ENCODE measurements at places on chromosomes 5 and 9.

GRCh38 chr5:131945551-131946168 is at the start of gene MEIKIN:
Gene MEIKIN (minus strand): TSS chr5:131945663. CDS start chr5:131945505, 158 bp downstream.
- DNase-seq = no peak

GRCh38 chr9:133970581-133971058 is 21.5 kb downstream of the VAV2 start:
- DNase-seq = no peak

DNA sequence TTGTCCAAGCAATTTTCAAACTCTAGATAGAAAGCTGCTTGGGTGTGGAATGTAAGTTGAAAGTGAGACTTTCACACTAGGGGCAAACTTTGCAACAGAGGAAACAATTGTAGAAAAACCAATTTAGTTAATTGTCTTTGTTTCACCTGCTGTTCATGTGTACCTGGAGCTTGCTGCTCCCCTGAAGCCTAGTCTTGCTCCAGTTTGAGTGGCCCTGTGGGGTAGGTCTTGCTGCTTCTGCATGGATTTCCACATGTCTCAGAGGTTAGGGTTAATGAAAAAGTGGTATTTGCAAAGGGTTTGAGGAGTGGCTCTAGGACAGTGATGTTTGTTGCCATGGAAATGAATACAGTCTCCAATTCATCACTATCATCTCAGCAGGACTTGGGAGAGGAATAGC is 182.2 kb downstream of the FSTL4 start:
- DNase-seq = no peak

- DNase-seq = peak; percentile 66
These were observed 27.4 kb upstream of the GCNT1 start for GRCh38 chr9:76431601-76432000.

- DNase-seq = no peak
These were observed 79.7 kb upstream of the C5orf63 start for GRCh38 chr5:127153031-127153430.

GRCh38 chr5:68505917-68506860 is 290.6 kb downstream of the PIK3R1 start:
- no peak for DNase-seq

DNA sequence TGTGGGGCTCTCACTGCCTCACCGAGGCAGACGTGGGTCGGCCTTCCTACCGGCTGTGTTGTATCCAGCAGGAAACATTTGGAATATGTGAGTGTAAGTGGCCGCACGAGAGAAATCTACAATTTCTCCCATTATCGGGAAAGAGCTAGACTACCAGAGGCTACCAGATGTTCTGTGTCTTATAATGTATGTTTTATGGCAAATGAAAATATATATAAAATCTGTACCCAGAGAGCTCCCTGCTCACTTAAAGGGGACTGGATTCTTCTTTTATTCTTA is 69.5 kb upstream of the PITX1 start:
- no peak for DNase-seq

DNA sequence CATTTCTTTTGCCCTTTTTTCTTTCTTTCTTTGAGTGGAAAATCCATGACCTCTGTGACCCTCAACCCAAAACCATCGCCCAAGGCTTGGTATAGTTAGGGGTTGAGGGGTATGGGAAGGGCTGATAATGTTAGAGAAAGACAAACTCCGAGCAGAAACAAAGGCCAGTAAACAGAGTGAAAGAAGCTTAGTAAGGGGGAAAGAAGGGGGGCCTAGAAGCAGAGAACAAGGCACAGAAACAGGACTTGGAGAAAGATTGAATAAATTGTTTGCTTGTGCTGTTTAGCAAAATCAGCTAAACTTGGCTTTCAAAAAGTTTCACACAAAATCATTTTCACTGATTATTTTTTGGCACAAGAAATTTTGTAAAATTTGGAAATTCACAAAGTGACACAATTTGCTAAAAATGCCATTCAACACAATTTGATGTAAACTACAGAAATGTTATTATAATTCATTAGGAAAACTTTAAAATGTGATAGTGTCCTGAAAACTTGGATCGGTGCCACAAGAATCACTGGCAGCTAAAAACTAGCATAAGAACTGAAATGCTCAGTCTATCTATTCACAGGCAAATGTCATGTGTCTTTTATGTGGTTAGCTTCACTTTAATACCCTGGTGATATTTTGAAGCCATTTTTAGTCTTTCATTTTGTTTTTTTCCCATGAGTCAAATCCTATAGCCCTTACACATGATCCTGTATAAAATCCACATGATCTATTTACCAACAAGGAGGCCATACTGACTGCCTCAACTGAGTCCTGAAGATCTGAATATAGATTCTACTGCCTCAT is 276.4 kb downstream of the NR2F1-AS1 start:
- DNase-seq = no peak

GRCh38 chr5:59586841-59587240 is 306.7 kb downstream of the PDE4D start:
- no peak for DNase-seq

DNA sequence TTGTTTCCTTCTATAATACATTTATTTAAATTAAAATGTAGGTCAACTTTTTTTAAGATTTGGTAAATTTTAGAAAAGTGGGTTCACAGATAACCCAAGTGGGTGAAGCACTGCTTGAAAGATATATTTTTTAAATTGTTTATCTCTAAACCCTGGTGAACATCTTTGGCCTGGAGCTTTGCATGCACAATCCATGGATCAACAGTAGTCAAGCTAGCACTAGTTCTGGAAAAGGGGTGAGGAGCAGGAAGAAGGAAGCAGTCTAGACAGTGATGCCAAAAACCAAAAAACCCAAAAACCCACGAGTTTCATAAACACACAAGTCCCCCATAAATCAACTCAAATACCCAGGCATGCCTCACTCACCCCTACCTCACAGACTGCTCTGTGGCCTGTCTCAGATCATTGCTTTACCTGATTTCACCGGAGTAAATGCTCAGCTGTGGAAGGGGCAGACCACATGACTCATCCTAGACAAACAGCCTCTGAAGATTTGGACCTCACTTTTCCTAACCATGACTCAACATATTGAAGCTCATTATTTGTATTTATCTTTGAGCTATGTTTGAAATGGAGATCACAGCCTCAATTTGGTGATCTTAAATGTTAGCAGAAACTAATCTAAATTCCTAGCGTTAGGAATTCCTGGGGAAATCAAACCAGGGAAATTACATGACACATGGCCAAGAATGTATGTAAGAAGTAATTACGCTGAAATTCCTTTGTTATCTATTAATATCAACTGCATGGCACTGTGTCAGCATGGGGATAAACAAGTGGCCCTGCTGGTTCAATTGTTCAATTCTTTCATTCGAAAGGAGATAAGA is 149.6 kb downstream of the ZNF608 start:
- DNase-seq = no peak

DNA sequence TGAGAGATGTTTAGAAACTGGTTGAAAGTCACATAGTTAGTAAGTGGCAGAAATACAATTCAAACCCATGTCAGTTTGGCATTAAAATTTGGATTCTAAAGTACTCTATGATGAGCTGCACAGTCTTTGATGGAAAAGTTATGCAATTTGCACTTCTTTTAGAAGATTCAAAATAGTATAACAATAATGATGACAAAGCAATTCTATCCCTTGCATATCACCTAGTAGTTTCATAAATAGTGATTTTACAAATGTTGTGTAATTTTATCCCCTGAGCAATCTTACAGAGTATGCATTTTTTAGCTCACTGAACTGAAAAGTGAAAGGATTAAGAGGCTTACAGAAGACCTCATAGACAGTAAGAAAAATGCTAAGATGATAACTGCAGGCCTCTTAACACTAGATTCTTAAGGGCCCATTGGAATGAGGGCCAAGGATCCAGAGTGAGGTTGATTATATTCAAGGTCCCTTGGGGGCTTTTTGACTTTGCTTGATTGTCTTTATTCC is 3.7 kb downstream of the C5orf46 start:
- DNase-seq = no peak

DNA sequence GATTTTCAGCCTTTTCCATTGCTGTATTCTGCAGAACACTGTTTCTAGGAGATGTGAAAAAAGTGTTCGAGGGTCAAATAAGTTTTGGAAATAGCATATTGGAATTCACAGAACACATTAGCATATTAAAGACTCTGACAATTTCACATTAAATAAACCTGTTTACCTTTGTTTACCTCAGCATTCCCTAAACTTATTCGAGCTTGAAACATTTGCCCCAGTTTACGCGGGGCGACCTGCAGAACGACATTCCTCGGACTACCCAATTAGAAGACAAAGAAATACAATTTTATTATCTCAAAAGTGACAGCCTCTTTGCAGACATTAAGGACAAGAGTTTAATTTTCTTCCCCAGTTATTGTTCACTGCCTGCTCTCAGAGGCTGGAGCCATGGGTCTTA is 110.3 kb upstream of the NFIB start:
- no peak for DNase-seq
